CD4-positive, alpha-beta T cell treated with Interleukin-1 beta for 1 hour (primary cell): ENCODE measurements at places on chromosomes 4 and X.

- no peak for DNase-seq
These were observed 46.8 kb downstream of the MXRA5 start for GRCh38 chrX:3299636-3300035.

DNA sequence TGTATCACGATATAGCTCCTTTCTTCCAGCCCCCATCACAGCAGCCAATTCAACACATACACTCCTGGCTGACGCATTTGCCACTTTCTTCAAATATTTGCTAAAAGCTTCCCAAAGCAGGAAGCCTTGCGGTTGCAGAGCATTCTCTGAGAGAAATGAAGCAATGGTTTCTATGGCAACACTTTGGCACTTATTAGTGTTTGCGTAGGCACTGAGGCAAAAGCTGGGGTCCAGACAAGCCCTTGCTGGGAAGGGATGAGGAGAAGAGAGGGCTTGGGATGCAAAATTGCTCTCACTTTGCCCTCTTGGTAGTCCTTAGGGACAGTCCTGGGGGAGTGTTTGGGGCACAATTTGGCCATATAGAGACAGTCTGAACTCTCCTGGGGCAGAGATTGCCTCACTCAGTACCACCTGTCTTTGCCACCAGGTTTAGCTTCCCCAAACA, 55.0 kb upstream of the PAK3 start:
- peak; percentile 33 for DNase-seq

DNA sequence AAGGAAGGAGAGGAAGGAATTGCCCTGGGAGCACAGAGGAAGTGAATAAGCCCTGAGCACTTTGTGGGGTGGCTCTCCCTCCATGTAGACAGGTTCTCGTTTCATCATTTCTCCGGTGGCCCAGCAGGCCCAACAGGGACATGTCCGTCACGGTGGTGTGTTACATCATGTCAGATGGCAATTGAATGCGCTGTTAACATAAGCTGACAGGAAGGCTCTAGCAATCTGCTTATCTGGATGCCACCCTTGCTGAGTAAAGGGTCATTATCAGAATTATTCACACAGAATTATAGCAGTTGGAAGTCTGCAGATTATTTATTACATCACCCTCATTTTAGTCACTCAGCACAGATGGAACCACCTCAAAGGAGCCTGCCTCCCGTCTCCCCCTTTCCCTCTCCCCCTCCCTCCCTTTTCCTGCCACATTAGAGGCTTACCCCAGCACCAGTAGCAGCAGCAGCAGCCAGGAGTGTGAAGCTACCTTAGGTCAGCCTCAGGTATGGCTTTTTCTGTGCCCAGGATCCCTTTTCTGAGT, 124.3 kb upstream of the TRIM2 start:
- no peak for DNase-seq

GRCh38 chr4:103375278-103375677, 177.1 kb upstream of the CENPE start:
- DNase-seq, result no peak
